ENCODE measurements at places on chromosomes 4 and X.

GRCh38 chr4:77911091-77911490 lies 48.5 kb downstream of the MRPL1 start:
- DNase-seq, result no peak

DNA sequence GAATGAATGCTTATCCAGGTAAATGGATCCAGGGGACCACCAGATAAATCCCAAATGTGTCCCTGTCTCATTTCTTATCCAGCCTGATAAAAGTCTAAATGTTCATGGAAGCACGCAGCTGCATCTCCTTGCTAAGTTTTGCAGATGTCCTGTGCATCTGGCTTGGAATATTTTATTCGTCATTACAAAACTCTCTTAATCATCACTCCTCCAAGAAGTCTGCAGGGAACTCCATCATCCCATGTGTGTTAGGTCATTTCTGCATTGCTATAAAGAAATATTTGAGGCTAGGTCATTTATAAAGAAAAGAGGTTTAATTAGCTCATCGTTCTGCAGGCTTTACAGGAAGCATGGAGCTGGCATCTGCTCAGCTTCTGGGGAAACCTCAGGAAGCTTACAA lies 297.2 kb downstream of the HS3ST1 start:
- no peak for DNase-seq

DNA sequence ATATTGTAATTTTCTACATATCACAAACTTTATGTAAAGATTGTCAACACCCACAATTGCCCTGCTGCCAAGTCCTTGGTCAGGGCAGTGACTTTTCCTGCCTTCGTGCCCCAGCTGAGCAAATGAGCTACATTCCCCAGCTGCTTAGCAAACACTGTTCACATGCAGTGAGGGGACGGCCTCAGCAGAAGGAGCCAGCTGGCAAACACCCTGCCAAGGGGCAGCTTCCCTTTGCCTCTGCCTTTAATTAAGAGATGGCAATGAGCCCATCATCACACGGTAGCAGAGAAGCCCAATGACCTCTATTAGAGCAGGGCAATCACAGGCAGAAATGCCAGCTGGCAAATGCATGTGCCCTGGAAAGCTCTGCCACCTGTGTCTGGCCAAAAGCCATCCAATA lies 253.4 kb downstream of the EPHA5 start:
- DNase-seq, result no peak

- no peak for DNase-seq
These were observed 3.9 kb upstream of the PRSS12 start for GRCh38 chr4:118356731-118357130.

DNA sequence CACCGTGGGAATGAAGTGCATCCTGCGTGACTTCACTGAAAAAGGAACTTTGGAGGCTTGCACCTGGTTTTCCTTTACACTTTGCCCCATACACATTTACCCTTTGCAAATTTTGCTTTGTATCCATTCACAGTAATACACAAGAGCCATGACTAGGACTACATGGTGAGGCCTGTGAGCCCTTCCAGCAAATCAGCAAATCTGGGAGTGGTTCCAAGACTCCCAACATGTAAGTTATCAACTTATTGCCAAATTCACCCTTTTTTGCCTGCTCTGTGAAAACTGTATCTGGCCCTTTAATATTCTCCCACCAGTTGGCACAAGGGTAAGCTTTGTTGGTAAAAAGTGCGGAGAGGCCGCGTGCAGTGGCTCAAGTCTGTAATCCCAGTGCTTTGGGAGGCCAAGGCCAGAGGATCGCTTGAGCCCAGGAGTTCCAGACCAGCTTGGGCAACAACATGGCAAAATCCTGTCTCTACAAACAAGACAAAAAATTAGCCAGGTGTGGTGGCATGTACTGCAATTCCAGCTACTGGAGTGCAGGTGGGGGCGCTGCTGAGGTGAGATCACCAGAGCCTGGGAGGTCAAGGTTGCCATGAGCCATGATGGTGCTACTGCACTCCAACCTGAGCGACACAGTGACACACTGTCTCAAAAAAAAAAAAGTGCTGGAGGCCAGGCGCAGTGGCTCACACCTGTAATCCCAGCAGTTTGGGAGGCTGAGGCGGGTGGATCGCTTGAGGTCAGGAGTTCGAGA lies 5.0 kb downstream of the PRMT9 start:
- DNase-seq, result no peak

GRCh38 chr4:23224684-23225420 lies 532.1 kb downstream of the GBA3 start:
- no peak for DNase-seq

- DNase-seq, result no peak
These were observed 35.8 kb downstream of the RFC1 start for GRCh38 chr4:39330353-39330752.

- no peak for DNase-seq
These were observed 46.6 kb upstream of the PRRG1 start for GRCh38 chrX:37302569-37302968.
